ENCODE measurements at places on chromosomes 3 and 15. TPM values are rescaled to one million over a fixed set of nuclear protein-coding genes. Genes with fewer than 3 reads are reported as not detected.

The GABRG3 gene
- total RNA-seq, result not detected

The GNAT1 gene
- total RNA-seq, result 0.50 TPM

DNA sequence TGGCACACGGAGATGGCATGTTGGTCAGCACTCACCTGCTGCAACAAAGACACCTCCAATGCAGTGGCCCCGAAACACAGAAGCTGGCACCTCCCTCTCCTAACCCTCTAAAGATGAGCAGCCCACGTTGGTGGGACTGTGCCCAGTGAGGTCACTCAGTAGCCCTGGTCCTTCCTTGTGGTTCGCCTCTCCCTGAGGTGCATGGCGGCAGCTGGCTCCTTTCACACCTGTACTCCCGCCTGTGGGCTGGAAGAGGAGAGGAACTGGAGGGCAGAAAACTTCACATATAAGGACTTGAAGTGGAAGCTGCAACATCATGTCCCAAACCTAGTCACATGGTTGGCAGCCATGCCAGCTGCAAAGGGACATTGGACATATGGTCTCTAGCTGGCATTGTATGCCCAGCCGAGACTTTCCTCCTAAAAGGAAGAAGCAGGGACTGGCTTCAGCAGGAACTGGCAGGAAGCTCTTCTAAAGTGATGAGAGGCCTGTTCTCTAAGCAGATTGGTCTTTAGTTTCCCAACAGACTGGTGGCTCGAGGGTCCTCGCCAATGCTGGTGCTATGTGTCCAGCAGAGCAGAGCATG, 10.8 kb upstream of the C3orf22 start:
- H3K36me3 ChIP-seq, result no peaks in the 10 kb centered on the region
- no peaks in the 10 kb centered on the region for H3K27me3 ChIP-seq
- DNase-seq, result no peak
- H3K4me1 ChIP-seq, result no peaks in the 10 kb centered on the region

- no peaks in the 10 kb centered on the region for H3K36me3 ChIP-seq
- H3K4me3 ChIP-seq, result no peak overlapping the region
- no peak for DNase-seq
- no peaks in the 10 kb centered on the region for H3K27me3 ChIP-seq
Observed at GRCh38 chr3:144407335-144407734, 435.7 kb downstream of the DIPK2A start.

GRCh38 chr3:179768080-179768479, 115.2 kb downstream of the USP13 start:
- peak; percentile 45 for DNase-seq
- H3K36me3 ChIP-seq, result no peaks in the 10 kb centered on the region
- no peaks in the 10 kb centered on the region for H3K4me1 ChIP-seq
- no peak overlapping the region for H3K27ac ChIP-seq
- no peaks in the 10 kb centered on the region for H3K27me3 ChIP-seq

- H3K27ac ChIP-seq, result no peak overlapping the region
- no peak overlapping the region for H3K4me3 ChIP-seq
- DNase-seq, result no peak
- H3K4me1 ChIP-seq, result no peaks in the 10 kb centered on the region
- no peaks in the 10 kb centered on the region for H3K36me3 ChIP-seq
- H3K27me3 ChIP-seq, result no peaks in the 10 kb centered on the region
Observed at GRCh38 chr3:151675858-151676615, 57.7 kb upstream of the AADACL2 start.

DNA sequence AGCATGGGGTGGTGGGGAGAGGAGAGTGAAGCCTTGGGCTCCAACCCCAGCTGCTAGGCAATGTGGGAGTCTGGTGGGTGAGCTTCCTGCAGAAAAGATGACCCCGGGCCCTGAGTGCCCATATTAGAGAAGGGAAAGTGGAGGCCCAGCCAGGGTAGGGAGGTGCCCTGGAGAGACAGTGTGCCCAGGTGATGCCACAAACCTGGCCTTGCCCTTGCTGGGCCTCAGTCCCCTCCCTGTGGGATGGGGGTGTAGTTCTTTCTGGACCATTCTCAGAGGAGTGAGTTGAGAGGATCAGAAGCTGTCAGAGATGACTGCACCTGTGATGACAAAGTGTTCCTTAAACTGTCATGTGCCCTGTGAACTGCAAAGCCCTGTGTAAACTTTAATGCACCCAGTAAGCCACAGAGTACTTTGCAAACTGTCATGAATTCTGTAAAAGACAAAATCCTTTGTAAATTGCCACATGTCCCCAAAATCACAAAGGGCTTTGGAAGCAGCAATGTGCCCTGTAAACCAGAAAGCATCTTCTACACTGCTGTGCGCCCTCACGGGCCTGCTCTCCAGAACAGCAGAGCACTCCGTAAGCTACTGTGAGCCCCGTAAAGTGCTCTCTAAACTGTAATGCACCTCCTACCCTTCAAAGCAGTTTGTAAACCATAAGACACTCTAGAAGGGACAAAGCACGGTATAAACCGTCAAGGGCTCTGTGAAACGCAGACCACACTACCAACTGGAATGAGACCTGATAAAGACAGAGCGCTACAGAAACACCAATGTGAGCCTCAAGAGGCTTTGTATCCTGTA, 51.3 kb upstream of the FGD5 start:
- H3K4me3 ChIP-seq, result no peak overlapping the region
- no peak for DNase-seq
- no peak overlapping the region for H3K27ac ChIP-seq
- H3K27me3 ChIP-seq, result no peaks in the 10 kb centered on the region

DNA sequence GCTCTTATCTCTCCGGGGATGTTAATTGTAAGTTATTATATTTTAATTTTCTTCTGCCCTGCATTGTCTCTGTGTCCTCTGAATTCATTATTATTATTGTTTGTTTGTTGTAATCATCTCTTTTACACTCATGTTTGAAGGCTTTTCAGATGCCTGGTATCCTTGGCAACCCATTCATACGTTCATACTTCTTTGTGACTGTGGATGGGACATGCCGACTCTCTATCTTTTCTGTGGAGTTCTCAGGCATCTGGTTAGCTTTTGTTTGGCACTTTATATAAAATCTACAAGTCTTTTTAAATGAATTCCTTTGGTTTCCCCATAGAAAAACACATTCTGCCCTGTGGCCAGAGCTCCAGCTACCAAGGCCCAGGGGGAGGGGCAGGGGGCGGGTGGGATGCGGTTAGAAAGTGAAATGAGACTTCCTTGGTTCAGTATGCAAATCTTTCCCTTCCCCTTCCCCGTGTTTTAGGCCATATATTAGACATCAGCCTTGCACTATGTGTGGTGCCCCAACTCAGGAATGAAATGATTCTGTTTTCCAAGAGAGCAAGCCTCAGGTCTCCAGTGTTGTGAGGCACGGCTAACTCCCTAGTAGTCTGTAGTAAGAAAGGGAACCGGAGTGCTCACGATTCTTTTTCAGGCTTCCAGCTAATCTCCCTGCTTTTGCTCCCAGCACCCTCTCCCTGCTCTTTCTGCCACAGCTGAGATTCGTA, 79.2 kb downstream of the SST start:
- no peaks in the 10 kb centered on the region for H3K27me3 ChIP-seq
- H3K36me3 ChIP-seq, result no peaks in the 10 kb centered on the region
- no peak overlapping the region for H3K4me3 ChIP-seq
- no peak for DNase-seq
- no peaks in the 10 kb centered on the region for H3K4me1 ChIP-seq

DNA sequence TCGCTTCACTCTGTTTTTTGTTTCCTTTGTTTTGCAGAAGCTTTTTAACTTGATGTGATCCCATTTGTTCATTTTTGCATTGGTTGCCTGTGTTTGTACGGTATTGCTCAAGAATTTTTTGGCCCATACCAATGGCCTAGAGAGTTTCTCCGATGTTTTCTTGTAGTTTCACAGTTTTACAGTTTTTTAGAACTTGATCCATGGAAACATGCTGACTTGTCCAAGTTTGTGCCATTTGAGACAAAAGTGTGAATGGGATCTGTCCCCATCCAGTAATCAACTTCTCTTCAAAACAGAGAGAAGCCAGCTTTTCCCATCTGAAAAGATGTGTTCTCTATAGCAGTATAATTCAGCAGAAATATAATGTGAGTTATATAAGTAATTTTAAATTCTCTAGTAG, 266.5 kb upstream of the LRTM1 start:
- H3K27me3 ChIP-seq, result no peaks in the 10 kb centered on the region
- H3K4me1 ChIP-seq, result no peaks in the 10 kb centered on the region
- DNase-seq, result no peak
- no peaks in the 10 kb centered on the region for H3K36me3 ChIP-seq

- H3K4me1 ChIP-seq, result peaks cover 58% of the 10 kb centered on the region
- no peaks in the 10 kb centered on the region for H3K36me3 ChIP-seq
Observed at GRCh38 chr3:172140499-172141391, 101.4 kb downstream of the FNDC3B start.

DNA sequence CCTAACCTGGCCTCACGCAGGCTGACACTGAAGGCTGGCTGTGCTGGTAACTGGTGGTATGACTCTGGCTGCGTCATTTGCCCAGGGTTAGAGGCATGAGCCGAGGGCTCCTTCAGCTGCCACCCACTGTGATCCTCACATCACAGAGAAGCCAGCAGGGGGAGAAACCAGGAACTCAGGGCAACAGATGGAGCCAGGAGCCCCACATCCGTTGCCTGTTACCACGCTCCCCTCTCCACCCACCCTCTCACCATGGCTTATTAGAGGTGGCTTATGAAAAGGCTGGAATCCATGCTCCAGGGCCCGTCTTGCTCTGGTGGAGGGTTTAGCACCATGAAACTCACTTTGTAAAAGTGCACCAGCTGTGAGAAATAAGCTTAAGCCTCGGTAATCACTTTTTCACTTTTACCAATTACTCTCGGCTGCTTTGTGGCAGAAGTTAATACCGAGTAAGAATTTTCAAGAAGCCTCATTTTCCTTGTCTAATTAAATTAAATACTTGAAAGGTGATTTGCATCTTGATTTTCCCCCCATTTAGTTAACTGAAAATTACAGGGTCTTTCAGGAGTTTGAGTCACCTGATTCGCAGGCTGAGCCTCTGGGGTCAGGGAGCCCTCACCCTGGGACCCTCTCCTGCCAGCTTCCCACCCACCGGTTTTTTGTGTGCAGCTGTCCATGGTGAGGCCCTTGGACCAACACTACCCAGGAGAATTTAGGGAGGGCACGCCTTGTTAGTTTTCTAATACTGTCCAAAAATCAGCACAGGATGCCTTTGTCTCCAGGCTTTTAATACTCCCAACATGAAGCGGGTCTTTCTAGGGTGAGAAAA, 60.9 kb downstream of the ASB7 start:
- no peak overlapping the region for H3K27ac ChIP-seq
- H3K4me1 ChIP-seq, result no peaks in the 10 kb centered on the region
- DNase-seq, result no peak
- no peaks in the 10 kb centered on the region for H3K27me3 ChIP-seq

GRCh38 chr3:64143409-64144130, 81.7 kb downstream of the PRICKLE2 start:
- H3K27me3 ChIP-seq, result no peaks in the 10 kb centered on the region
- no peaks in the 10 kb centered on the region for H3K4me1 ChIP-seq
- H3K27ac ChIP-seq, result no peak overlapping the region
- H3K4me3 ChIP-seq, result no peak overlapping the region
- no peaks in the 10 kb centered on the region for H3K36me3 ChIP-seq

GRCh38 chr3:156643729-156644389, 30.5 kb upstream of the TIPARP start:
- no peaks in the 10 kb centered on the region for H3K4me1 ChIP-seq
- H3K4me3 ChIP-seq, result no peak overlapping the region
- DNase-seq, result no peak
- H3K36me3 ChIP-seq, result no peaks in the 10 kb centered on the region
- no peaks in the 10 kb centered on the region for H3K27me3 ChIP-seq
- H3K27ac ChIP-seq, result peak overlapping the region; percentile 20

Measured in Caco-2 (cell line).